Glutamatergic neuron (in vitro differentiated cells): ENCODE measurements at places on chromosomes 2 and 18. TPM values are rescaled to one million over a fixed set of nuclear protein-coding genes. Genes with fewer than 3 reads are reported as not detected.

Gene LDLRAD4
- total RNA-seq, result 0.29 TPM

Gene IL1B
- total RNA-seq, result not detected

DNA sequence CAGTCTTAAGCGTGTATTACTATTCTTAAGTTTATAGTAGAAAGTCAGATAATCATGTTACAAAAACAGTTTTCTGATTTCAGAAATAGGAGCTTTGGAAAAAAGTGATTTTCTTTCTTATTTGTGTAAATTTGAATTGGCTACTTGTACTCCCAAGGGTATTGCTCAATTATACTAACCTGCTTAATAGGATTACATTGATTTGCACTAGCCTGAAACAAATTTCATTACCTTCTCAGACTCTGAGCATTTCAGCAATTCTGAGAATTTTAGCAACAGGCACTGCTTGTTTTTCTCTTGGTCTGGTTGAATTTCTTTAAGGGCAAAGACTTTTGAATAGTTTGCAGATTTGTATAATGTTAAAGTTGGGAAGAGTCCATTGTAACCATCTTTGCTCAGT, 87.2 kb upstream of the NXPH2 start:
- no peak overlapping the region for H3K4me3 ChIP-seq
- DNase-seq, result no peak
- peaks cover 9% of the 10 kb centered on the region for H3K4me1 ChIP-seq
- no peaks in the 10 kb centered on the region for H3K36me3 ChIP-seq
- H3K27me3 ChIP-seq, result peaks cover 4% of the 10 kb centered on the region

DNA sequence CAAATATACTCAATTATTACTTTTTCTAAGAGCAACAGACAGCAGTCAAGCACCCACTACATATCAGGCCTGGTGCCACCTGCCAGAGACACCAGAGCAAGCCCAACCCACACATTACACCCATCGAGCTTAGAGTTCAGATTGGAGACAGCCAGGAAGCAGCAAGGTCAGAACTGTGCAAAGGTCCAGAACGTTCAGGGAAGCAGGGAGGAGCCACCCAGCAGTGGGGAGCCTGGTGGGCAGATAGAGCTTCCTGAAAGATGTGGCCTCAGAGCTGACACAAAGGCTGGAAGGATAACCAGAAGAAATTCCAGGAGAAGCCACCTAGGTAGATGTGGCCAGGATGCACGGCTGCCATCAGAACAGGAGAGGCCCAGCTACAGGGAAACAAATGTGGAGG, 440.5 kb upstream of the ID2 start:
- no peak for DNase-seq
- no peak overlapping the region for H3K4me3 ChIP-seq
- peaks cover 5% of the 10 kb centered on the region for H3K36me3 ChIP-seq
- no peaks in the 10 kb centered on the region for H3K4me1 ChIP-seq
- no peak overlapping the region for H3K27ac ChIP-seq
- H3K27me3 ChIP-seq, result no peaks in the 10 kb centered on the region

GRCh38 chr2:75559680-75560021, 1.1 kb downstream of the EVA1A start:
- H3K27ac ChIP-seq, result no peak overlapping the region
- H3K4me1 ChIP-seq, result peaks cover 6% of the 10 kb centered on the region
- H3K36me3 ChIP-seq, result no peaks in the 10 kb centered on the region
- peaks cover 10% of the 10 kb centered on the region for H3K27me3 ChIP-seq
- H3K4me3 ChIP-seq, result peak overlapping the region; percentile 92
